Amygdala (tissue), 56 donors: ENCODE measurements at places on chromosomes 13 and 19.
A peak's percentile ranks its signal among the peaks of the same experiment; 100 is the strongest.

- DNase-seq, result no peak
Observed at GRCh38 chr13:114120591-114121011, 11.8 kb downstream of the RASA3 start.

DNA sequence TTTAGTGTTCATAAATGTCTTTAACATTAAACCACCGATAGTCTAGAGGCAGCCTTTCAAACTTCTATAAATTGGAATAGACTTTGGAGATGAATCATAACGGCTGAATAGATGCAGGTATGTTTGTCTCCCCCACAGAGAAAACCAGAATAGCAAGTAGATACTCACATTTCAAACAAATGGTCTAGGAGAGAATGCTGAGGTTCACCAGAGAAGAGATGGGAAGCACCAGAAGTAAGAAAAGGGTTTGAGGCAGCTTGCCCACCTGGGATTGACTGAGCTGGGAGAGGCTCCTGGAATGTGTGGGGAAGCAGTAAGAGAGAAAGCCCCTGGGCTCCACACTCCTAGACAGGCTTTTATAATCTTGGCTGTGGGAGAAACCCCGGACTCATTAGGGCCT lies 6.4 kb downstream of the IGFL3 start:
- DNase-seq, result no peak

DNA sequence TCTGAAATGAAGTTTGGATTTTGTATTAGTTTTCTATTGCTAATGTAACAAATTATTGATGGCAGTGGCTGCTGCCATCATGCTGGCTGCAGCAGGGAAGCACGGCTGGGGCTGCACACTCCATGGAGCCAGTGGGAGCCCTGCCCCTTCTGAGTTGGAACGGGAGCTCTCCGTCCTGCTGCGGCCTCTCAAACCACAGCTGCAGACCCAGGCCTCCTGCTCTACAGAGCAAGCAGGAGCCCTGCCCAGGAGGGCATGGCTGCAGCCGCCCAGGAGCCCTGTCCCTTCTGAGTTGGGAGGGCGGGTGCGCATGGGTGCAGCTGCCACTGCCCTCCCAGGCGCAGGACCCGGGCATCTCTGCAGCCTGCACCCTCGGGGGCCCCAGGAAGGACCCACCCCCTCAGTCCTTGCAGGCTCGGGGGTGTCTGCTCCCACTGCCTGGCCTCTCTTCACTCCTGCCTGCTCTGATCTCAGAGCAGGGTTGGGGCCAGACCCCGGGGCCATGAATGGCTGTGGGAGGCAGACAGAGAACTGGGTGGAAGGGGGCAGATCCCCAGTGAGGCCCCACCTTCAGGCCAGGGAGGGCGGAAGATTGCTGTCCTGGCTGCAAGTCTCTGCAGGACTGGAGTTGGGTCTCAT lies 21.0 kb upstream of the ESD start:
- DNase-seq, result no peak

GRCh38 chr13:51945149-51945548 lies 66.1 kb downstream of the ATP7B start:
- no peak for DNase-seq

- peak; percentile 63 for DNase-seq
Observed at GRCh38 chr19:16041299-16041990, 34.9 kb upstream of the TPM4 start.

GRCh38 chr19:35562776-35563175 lies 682 bp downstream of the ATP4A start:
- no peak for DNase-seq

- DNase-seq, result no peak
Observed at GRCh38 chr19:327291-328024, 17.1 kb downstream of the MIER2 start.

DNA sequence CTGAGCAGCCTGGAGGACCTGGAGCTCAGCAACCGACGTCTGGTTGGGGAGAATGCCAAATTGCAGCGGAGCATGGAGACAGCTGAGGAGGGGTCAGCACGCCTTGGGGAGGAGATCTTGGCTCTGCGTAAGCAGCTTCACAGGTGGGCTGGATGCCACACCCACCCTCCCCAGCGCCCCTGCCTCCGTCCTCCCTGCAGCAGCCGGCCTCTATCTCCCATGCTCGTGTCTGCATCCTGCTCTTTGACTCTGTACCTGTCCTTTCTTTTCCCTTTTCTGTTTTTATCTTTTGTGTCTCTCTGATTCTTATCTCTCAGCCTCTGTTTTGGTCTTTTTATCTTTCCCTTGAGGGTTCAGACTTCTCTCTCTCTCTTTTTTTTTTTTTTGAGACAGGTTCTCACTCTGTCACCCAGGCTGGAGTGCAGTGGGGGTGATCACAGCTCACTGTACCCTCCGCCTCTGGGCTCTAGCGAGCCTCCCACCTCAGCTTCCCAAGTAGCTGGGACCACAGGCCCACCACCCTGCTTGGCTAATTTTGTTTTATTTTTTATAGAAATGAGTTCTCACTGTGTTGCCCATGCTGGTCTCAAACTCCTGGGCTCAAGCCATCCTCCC lies 10.1 kb downstream of the KASH5 start:
- no peak for DNase-seq

- no peak for DNase-seq
Observed at GRCh38 chr19:16112778-16113177, 1.1 kb downstream of the RAB8A start.

DNA sequence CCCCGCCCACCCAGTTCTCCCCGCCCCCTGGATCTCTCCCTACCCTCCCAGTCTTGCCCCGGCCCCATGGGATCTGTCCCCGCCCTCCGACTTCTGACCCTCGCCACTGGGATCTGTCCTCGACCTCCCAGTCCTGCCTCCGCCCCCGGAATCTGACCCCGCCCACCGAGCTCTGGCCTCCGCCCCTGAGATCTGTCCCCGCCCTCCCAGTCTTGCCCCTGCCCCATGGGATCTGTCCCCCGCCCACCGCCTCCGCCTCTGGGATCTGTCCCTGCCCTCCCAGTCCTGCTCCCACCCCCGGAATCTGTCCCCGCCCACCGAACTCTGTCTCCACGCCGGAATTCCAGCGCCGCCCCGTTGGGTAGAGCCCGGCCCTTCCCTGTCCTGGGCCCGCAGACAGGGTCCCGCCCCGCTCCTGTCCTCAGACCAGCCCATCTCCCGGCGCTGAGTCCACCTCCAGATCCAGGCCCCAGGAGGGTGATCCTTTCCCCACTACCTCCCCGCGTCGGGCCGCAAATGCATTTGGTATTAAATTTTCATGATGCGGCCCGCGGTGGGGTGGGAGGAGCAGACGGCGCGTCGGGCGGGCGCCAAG lies 1.5 kb upstream of the SLC17A7 start:
- DNase-seq, result no peak

DNA sequence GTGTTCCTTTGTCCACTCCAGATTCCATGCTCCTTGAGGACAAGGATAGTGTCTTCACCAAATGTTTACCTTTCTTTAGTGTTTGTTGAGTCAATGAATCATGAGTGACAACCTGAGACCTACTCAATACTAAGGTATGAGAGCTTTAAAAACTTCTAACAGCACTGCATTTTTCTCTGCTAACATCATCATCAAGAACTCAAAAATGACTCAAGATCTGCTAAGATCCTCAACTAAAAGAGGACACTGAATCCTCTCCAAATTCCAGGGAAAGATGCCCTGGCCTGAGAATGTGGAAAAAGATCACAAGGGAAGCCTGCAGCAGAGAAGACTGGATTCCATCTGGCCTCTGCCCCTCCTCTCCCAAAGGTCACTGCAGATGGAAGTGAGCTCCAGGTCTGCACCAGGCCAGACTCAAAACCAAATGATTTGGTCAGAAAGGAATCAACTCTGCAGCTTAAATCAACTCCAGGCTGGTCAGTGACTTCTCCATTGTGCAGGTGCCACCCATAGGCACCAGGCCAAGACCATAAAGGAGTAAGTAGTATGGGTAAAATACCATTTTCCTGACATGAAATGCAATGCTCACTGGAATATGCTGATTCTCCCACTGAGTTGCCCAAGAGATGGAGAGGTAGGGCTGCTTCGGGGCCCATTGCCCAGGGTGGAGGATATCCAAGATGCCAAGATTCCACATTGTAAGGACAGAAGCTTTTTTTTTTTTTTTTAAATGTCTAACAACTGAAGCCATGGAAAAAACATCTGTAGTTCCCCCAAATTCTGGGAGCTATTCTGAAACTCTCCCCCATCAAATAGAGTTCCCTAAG lies 89.5 kb upstream of the DOCK9 start:
- no peak for DNase-seq

- no peak for DNase-seq
Observed at GRCh38 chr13:33508060-33508459, 222.5 kb upstream of the STARD13 start.

- no peak for DNase-seq
Observed at GRCh38 chr19:4379383-4380253, 20.7 kb downstream of the SH3GL1 start.

DNA sequence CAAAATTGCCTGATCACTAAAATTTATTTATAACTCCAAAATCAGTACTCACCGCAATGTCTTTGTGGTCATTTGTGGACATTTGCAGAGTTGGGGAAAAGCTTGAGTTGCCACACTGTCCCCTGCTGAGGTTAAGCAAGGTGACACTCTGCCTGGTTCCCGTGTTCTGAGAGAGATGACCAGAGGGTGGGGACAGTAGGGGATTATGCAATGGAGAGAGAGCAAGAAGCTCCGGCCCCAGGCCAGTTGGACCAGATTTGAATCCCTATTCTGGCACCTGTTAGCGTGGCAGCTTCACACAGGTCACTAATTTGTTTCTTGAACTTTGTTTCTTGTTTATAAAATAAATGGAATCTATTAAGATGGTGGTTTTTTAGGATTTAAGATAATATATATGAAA lies 17.8 kb downstream of the ERCC5 start:
- DNase-seq, result no peak

DNA sequence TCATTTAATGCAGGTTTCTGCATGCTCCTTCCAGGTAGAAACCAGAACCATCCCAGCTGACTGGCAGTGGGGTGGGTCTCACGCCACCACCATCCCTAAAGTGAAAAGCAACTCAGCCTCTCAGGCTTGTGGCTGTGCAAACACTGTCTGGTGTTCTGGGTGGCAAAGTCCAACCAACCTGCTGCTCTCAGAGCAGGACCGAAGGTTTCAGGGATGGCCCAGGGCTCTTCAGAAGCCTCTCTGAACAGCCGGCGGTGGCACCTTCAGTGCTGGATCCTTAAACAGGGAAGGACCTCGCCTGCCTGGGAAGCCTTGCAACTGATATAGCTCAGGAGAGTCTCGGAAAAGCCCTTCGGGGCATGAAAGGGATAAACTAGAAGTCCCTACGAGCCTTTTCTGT lies 100.8 kb downstream of the COL4A1 start:
- no peak for DNase-seq

DNA sequence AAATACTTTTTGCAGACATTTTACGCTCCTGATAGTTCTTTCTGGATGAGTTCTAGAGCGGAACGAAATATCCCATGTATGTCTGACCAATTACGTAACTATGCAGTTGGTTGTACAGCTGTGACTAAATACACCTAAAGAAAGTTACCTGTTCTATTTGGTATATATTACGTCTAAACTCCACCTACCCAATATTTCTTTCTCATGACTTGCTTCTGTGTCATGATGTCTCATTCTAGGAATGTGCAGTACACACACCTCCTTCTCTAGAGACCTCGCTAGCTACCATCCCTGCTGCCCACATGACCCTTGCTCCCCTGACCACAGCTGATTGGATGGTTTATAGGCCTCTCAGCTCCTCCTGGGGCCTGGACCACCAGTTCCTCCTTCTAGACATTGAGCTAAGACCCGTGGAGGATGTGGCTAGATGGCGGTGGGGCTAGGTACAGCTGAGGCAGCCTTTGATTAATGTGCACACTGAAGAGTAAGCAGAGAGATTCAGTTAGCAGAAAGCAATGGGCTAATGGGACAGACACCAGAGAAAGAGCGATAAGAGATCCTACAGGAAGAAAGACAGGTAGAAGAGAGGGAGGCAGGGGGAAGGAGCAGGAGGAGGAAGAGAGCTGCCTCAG lies 422.1 kb downstream of the COG6 start:
- DNase-seq, result no peak

GRCh38 chr13:93309886-93310523 lies 83.4 kb downstream of the GPC6 start:
- DNase-seq, result no peak

- DNase-seq, result peak; percentile 12
Observed at GRCh38 chr19:18167975-18168645, 5.5 kb upstream of the IFI30 start.

GRCh38 chr19:43527860-43528622 lies 1.0 kb upstream of the ETHE1 start:
- no peak for DNase-seq

- DNase-seq, result no peak
Observed at GRCh38 chr19:42420055-42420544, 7.1 kb downstream of the LIPE start.

GRCh38 chr13:28179974-28180373 lies 41.6 kb downstream of the PAN3 start:
- no peak for DNase-seq

DNA sequence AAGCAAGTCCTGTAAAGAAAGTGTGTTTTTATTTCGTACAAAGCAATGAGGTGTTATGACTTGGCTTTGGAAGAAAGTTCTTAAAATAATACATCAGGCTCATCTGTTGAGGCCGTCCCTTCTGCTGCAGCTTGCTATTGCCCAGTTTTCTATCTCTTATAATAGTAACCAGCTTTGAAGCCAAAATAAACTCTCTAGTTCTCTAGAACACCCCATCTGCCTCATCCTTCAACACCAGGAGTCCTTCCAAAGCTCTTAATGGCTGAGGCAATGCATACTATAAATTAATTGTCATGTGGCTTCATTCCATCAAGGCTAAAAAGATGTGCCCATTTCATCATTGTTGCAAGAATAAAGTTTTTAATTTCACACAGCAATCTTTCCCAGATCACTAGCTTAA lies 49.4 kb upstream of the IPO5 start:
- no peak for DNase-seq

DNA sequence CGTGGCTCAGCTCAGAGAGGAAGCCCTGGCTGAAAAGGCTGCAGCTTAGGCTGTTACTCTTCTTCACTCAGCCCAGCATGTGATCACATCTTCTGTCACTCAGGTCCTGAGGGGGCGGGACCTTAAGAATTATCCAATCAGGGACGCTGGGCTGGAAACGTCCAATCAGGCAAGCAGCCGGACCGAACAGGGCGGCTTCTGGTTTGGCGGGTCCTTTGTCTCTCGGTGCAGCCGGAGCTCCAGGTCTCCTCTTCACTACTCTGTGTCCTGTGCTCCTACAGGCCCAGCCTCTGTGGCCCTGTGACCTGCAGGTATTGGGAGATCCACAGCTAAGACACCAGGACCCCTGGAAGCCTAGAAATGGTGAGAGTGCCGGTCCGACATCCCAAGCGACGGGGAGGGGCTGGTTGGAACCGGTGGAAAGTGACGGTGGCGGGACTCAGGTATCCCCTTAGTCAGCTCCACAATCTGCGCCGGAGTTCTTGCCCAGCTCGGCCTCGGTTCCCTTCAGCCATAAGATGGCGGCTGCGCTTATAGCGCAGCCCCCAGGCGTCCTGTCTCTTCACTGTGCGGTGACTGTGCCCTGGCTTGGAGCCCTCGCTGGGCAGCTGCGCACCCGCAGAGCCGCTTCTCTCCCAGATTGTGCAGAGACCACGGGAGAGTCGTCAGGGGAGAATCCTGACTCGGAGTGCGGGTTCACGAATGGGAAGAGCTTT lies at the start of gene ZNF93:
Gene ZNF93, plus strand, starts transcription at position 218 of the 716 bp plus-strand sequence. Its CDS starts 143 bp downstream, at position 361.
- DNase-seq, result peak; percentile 86

GRCh38 chr13:98451676-98452470 lies 125.0 kb downstream of the STK24 start:
- DNase-seq, result peak; percentile 42

GRCh38 chr13:48975101-48975855 lies 434 bp upstream of the FNDC3A start:
- DNase-seq, result peak; percentile 14

- DNase-seq, result no peak
Observed at GRCh38 chr19:49987159-49987698, 26.3 kb upstream of the SIGLEC11 start.
